ENCODE measurements at places on chromosomes 7 and 10.

DNA sequence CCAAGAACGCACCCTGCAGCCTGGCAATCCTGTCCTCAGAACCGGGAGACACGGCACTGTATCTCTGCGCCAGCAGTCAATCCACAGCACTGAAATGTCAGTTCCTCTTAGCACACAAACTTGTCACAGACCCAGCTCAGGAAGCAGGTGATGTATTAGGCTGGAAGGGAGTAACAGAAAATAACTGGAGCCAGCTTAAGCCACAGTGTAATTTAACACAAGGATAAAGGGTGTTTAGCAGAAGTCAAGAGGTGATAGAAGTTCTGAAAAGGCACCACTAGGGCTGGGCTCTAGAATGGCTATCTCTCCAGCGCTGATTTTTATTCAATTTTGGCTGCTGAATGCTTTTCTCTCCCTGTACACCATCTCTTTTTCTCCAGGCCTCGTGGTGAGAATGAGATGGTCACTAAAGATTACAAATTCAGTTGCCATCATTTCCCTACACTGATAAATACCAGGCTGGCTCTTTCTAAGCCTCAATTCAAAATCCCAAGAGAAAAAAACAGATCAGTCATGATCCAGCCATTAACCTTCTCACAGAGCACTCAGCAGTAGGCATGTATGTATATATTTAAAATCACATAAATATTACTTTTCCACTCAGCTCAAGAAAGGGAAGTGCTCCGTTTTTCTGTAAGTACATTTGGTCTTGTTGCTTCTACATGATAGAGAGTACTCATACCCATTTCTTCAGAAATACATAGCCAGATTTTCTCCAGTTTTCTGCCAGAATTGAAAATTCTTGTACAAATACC is 102.7 kb upstream of the PRSS1 start:
- DNase-seq = no peak

DNA sequence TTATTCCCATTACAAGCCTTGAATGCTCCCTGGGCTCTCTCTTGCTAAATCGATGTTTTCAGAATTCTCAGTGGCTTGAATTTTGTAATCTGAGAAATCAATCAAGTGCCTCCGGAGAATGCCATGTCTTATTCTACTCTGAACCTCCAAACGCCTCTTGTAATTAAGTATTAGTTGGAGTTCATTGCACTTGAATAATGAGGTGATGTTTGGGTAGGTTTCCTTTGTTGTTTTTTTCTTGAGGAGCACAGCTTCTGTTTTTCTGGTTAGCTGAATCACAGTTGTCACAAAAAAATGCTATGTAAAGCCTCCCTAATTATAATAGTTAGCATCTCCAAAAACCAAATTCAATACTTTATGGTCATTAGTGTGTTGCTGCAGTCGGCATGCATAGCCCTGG is 100.3 kb downstream of the PLPP4 start:
- no peak for DNase-seq

GRCh38 chr10:13703997-13704536 is 117.3 kb downstream of the PRPF18 start:
- DNase-seq = no peak

GRCh38 chr10:29411666-29412315 is 122.9 kb downstream of the LYZL1 start:
- no peak for DNase-seq

GRCh38 chr10:3477683-3478082 is 305.1 kb upstream of the PITRM1 start:
- no peak for DNase-seq

DNA sequence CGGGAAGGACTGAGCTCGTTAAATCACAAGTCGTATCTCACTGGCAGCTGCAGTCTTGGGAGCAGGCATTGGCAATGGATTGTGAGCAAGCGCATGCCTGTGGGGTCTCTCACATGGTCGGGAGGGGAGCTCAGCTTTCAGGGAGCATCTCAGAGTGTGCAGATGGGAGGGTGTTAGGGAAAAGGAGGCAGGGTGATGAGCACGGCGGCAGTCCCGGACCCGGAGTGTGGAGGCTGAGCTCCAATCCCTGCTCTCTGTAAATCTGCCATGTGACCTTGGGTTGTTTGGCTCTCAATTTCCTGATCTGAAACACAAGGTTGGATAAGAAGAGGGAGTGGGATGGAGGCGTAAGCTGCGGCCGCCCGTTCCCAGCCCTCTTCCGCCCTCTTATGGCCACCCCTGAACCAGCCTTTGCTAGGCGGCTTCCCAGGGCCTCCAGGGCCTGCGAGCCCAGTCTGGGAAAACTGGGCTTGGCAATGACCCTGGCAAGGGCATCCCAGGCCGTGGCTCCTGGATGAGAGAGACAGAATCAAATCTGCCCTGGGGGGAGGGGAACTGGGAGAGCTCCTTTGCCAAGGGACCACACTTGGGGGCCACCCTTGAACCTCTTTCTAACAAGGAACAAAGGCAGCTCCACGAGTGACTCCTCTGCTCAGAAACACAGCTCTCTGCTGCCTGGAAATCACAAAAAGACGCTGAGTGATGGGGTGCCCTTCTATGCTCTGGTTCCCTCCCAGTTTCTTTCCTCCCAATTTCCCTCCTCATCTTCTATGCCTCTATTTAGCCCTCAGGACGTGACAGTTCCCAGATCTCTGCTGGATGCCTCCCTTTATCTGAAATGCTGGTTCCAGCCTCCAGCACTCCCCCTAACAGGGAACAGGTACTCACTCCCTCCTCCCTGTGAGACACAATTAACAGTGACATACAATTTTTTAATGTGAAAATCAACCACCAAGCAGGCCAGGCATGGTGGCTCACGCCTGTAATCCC is 41.7 kb upstream of the LOXL4 start:
- peak; percentile 84 for DNase-seq

DNA sequence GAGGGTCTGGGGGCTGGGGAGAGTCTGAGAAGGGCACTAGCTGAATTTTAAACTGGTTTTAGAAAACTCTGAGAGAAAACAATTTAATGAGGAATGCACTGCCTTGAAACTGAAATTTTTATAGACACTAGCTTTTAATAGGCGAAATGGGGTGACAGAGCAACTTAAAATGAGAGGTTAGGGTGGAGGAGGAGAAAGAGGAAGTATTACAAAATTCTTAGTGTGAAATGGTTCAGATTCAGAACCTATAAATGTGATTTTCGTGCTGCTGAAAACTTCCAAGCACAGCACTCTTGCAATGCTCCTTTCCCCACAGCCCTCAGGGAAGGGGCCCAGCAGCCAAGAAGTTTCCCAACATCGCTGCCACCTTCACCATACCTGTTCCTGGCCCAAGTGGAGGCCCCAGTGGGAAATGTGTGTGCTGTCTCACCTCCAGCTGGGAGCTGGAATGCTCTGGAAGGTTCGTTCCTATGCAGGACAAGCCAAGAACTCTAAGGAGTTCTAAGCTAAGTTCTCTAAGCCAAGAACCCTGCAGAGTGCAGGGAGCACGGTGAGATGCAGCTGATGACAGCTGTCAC is 60.0 kb downstream of the ATXN7L1 start:
- no peak for DNase-seq

DNA sequence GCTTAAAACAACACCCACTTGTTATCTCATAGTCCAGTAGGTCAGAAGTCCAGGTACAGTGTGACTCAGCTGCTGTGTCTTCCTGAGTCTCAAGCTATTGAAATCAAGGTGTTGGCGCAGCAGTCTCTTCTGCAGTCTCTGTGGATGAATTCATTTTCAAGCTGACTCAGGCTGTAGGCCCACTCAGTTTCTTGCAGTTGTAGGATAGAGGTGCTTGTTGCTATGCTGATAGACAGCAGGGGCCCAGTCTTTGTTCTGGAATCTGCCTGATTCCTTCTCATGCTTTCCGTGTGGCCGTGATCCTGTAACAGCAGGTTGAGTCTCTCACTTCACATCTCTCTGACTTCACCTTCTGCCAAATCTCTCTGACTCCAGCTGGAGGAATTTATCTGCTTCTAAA is 400.4 kb upstream of the POM121L12 start:
- no peak for DNase-seq

- DNase-seq = no peak
These were observed 203.0 kb downstream of the HIBADH start for GRCh38 chr7:27459731-27460053.

GRCh38 chr7:133039614-133040013 is 42.3 kb downstream of the CHCHD3 start:
- no peak for DNase-seq

GRCh38 chr10:125878957-125879835 is 1.9 kb downstream of the DHX32 start:
- no peak for DNase-seq

- no peak for DNase-seq
These were observed 237.4 kb downstream of the ELMO1 start for GRCh38 chr7:37211097-37211880.

- DNase-seq = no peak
These were observed 197.3 kb downstream of the PRPF18 start for GRCh38 chr10:13784067-13784466.

GRCh38 chr10:76082232-76082631 is 650.8 kb downstream of the LRMDA start:
- DNase-seq = no peak

DNA sequence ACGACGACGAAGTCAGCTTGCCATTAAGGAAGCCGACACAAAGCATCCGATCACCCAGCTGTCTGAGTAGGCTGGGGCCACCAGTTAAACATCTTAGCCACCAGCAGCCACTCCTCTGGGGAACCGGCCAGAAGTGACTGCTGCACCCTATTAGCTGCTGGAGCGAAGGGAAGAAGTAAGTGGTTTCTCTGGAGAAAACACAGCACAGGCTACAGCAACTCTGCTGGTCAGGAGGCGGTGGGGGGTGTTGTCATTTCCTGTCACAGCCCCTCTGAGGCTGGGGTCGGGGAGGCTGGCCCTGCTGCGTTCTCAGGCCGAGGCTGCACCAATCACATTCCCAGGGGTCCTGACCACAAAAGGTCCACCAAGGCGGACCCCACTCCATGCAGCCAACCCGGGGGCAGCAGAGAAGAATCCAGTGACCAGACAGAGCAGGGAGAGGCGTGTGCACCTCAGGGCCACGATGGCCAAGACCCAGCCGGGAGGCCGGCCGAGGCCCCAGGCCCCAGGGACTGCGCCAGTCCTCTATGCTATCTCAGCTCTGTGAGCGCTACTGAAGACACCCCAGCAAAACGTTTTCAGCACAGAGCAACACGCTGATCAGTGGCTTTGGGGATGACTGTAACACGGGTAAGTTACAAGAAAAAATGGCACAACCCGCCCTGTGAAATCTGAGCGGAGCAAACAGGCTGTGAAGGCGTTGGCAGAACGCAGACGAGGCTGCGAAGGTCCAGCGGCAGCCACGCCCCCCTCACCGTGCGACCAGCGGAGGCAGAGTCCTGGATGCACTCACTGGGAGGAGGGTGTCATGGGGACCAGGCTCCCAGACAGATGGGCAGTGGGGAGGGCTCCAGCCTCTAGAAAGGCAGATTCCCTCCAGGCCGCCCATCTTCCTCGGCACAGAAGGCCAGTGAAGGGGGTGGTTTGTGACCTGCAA is 24.8 kb downstream of the STK32C start:
- no peak for DNase-seq

DNA sequence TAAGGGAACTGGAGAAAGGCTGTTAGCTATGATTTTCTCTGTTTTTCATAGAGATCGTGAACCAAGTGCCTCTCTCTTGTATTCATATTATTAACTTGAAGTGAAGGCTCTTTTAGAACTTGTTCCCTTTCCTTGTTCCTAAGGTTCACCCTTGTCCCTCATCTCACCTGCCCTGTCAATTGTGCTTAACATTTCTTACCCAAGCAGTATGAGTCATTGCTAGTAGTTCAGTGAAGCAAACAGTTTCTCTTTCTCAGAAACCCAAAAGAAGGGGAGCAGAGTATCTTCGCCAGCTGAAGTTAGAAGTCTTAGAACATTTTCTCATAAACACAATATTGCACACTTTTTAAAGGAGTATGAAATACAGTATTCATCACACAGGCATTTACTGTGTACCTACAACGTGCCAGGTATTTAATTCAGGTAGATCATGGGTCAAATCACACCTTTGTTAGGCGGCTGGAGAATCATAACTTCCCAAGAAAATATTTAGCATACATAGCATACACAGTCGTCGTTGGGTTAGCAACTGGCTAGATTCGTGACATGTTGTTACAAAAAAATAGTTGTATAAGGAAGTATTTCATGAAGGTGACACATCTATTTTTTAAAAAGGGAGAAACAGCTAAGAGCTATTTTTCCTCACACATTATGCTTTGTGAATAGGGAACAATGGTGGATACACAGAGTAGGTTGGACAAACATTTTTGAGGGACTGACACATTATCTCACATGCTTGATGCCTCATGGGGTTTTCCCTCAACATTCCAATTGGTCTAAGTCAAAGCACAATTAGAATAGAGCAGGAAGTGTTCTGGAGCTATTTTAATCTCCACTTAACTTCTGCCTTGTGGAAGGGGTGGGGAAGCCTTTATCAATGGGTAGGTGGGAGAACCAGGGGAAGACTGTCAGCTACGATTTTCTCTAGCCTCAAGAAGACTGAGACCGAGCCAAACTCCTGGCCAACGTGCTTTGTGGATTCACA is 13.2 kb downstream of the HDAC9 start:
- DNase-seq = no peak

GRCh38 chr7:15848362-15848761 is 161.9 kb upstream of the MEOX2 start:
- DNase-seq = no peak

GRCh38 chr10:28761084-28761846 is 83.9 kb downstream of the BAMBI start:
- no peak for DNase-seq

- no peak for DNase-seq
These were observed 513.3 kb downstream of the MDFIC start for GRCh38 chr7:115435178-115435577.

DNA sequence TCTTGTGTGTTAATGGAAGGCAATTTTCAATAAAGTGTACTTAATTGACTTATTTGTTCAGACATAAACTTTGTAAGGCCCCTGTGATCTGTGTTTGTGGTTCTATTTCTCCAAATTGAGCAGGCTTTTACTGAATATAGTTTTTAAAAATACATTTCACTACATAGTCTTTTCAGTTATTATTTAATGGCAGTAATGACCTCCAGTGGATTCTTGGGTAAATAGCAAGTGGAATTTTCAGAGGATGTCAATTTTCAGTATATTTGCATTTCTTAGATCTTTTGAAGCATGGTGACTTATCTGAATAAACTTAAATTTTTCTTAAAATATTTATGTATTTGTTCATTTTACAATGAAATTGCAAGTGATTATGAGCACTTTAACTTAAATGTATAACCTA is 203.1 kb upstream of the PCLO start:
- no peak for DNase-seq

DNA sequence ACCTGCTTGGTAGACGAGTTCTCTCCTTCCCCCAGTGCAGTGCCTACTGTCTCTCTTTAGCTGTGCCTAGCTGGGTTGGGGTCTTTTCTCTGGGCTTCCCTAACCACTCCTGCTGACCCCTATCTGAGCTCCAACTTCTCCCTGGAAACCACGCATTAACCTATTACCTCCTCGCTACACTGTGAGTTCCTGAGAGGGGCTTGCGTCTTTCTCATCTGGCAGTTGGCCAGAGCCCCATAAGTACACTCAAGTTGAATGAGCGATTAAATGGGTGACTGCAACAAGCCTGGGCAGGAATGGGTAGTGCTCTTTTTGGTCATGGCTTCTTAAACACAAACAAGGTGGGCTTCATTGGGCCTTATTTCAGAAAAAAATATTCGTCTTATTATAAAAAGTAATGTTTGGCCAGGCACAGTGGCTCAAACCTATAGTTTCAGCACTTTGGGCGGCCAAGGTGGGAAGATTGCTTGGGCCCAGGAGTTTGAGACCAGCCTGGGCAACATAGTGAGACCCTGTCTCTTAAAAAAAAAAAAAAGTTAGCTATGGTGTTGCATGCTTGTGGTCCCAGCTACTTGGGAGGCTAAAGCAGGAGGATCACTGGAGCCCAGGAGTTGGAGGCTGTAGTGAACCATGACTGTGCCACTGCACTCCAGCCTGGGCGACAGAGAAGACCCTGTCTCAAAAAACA is 41.4 kb downstream of the SYPL1 start:
- no peak for DNase-seq

Data from type B pancreatic cell (in vitro differentiated cells).